ENCODE measurements at places on chromosomes 3 and 15.

DNA sequence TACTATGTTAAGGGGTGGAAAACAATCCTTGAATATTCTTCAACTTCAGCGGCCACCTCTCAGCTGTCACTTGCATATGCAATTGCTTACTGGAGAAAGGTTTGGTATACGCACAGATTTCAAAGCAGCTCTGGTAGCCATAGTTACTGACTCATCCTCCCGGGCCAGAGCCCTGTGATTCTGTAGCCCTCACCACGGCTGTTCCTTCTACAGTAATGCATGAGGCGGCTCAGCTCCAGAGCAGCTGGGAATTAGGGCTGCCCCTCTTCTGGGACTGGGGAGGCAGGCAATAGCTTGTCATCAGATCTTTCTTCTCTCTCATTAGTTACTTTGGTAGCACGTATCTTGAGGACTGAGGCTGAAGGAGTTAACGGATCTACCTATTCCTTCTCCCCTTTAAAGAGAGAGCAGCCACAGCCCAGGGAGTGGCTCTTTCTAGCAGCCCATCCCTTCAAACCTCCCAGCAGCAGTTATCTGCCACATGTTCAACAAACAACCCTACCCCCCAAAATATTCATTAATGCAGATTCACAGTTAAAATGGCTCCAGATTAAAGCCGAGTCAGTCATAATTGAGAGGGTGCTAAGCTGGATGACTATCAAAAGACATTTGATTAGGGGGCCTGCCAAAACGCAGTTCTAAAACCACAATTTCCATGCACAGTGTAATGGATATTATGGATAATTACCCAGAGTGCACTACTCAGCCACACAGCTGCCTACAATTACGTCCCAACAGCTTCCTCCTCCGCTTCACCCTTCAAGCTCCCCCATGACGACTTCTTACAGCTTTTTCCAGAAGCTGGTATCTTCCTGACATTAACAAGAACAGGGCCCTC, 54.7 kb downstream of the ETV5 start:
- no peak for DNase-seq

- DNase-seq, result no peak
Measured at GRCh38 chr3:13282986-13283876, 136.9 kb downstream of the NUP210 start.

- DNase-seq, result no peak
Measured at GRCh38 chr3:158685159-158685558, 12.7 kb upstream of the LXN start.

DNA sequence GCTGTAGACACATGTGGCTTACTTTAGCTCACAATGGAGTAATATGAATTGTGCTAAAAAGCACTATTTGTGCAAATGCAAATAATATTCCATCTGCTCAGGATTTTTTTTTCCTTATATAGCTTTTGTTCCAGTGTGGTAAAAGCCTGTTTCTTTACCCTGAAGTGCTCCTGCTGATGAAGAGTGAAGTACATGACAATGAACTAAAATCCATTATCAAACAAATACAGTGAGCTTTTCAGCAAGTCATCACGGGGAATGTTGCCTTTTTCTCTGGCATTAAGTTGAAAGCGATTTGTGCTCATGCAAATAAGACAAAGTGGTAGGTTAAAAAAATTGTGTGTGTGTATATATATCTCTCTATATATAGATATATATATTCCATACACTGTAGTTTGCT, 28.6 kb upstream of the CCDC39 start:
- no peak for DNase-seq

GRCh38 chr3:37814547-37814946, 47.1 kb upstream of the CTDSPL start:
- peak; percentile 14 for DNase-seq

DNA sequence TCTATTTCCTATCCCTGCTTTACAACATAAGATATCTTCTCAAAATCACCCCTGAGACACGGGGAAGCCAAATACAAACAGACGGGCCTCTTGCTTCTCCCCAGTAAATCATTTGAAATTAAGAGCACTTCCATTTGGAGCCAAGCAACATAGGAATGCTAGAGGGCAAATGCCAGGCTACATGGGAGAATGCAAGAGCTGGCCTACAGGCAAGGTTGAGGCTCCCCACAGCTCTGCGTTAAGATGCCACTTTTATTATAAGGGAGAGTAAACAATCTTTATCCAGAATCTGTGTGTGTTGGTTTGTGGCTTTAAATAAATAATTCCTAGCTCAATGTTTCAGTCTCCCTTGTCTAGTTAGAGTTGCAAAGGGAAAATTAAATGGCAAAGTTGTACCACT, 305.1 kb upstream of the KCNH8 start:
- no peak for DNase-seq

DNA sequence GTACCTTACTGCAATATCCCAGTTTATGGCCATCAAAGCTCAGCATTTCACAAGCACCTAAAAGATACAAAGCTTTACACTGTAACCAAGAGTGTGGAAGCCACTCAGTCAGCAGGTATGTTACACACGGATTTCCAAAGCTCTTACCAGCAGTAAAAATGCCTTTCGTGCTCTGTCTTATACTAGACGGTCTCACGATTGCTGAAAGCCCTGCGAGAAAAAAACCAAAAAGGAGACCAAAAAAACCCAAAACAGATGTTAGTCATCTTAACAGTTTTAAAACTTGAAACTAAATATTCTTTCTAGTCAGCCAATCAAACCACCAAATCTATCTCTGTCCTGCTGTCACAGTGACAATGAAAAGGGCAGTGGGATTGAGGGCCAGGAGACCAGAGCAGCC, 39.0 kb downstream of the TAMM41 start:
- no peak for DNase-seq

- no peak for DNase-seq
Measured at GRCh38 chr3:14174483-14174882, 3.9 kb downstream of the XPC start.

DNA sequence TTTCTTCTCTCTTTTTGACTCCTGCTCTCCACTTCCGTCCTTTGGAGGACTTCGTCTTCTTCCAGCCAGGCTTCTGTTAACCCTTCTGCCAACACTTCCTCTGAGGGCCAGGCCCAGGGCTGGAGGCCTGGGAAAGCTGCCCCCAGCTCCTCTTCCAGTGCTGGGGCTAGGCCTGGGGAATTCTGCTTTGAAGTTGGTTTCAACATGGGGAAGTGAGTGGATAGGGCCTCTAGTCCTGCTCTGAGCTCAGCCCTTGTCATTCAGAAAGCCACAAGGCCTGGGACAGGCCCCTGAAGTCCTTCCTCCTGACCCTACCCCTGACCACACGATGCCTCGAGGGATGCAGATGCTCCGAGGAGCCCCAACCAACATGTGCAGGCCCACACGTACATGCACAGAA, 53.9 kb upstream of the HERC1 start:
- DNase-seq, result no peak

DNA sequence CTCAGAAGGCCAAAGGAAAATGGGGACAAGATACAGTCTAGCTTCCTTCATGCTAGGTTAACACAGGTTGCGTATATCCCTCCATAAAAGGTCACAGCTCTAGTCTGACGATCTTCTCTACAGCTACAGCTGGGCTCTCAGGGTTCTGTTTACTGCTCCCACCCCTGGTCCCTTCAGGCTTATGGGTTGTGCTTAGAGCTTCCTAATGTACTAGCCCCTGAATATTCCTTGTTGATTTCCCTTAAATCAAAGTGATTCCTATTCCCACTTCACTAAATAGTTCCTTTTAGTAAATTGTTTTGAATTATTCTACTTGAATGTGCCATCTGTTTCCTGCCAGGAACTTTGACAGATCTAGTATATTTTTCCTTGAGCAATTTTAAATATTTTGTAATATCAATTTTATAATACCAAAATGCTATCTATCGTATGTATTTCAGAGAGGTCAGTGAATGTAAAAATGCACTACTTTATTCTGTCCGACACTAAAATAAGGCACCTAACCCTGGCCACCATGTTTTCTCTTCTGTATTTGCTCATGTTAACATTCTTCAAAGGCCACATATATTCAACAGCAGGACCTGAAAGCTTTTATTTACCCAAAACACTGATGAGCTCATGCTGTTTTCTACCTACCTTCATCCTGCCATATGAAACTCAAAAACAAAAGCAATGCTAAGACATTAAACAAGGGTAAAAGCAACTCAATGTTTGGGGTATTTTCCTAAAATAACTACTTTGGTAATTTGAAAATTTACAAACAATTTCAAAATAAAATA, 92.8 kb upstream of the TGFBR2 start:
- no peak for DNase-seq

DNA sequence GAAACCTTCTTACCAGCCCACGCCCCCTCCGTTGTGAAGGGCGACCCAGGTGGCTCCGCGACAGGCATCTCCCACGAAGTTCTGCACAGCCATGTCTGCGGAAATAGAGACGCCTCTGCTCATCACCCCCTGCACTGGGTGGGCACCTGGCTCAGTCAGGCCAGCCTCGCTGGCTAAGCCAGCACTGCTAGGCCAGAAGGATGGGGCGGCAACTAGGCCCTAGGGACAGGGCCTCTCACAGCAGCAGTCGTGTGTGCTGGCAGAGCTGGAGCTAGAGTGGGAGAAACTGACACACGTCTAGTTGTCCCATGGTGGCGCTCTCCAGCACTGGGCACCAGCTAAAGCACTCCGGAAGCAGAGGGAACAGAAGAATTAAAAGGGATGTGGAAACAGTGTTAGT, 12.5 kb upstream of the ZXDC start:
- DNase-seq, result no peak

GRCh38 chr15:41125063-41125669, 9.1 kb upstream of the INO80 start:
- DNase-seq, result no peak

GRCh38 chr15:98164986-98165385, 204.5 kb downstream of the ARRDC4 start:
- no peak for DNase-seq

- DNase-seq, result no peak
Measured at GRCh38 chr3:141482245-141482922, 4.4 kb upstream of the RASA2 start.

DNA sequence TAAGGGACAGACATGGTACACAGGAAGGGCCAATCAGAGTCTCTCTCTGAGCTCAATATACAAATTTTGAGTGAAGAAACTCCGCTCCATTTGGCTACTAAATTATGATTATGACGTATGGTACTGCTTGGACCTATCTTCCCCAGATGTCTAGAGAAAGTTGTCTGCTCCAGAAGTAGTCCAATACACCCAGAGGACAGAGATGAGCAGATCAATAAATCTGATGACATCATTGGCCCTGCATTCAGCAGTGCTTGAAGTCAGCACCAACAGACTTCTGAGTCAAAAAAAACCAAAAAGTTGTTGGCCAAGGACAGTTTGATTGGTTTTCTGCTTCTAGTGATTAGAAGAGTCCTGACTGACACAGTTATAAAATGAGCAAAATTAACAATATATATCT, 19.9 kb upstream of the ARHGEF26 start:
- no peak for DNase-seq

- DNase-seq, result no peak
Measured at GRCh38 chr3:72733676-72734075, 114.6 kb downstream of the SHQ1 start.

DNA sequence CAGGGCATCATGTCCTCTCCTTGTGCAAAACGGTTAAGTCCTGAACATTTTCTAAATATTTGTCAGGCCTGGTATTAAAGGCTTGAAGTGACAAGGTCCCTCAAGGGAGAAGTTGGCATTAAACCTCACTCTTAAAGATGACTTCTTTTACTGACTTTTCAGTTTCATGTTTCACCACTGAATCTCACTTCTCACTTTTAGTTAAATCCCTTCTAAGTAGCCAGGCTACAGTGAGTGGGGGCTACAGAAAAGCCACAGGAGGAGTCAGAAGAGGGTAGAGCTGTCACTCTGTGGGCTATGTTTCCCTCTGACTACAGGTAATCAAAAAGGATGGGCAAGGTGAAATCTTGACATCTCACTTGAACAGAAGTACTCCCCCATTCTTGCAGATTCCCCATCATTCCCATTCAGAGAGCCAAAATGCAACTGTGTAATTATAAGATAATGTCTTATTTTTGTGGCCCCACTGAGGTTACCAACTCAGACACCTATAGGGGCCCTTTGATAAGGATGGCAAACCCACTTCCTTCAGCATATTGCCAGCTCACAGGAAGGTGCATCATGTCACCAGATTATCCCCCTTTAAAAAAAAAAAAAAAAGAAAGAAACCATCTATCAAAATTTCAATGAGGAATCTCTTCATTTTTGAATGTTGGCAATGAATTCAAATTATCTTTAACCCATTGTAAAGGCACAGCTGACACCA, 790.1 kb upstream of the CFAP20DC start:
- DNase-seq, result no peak

GRCh38 chr3:127112796-127113570, 79.9 kb upstream of the PRR23E start:
- no peak for DNase-seq

DNA sequence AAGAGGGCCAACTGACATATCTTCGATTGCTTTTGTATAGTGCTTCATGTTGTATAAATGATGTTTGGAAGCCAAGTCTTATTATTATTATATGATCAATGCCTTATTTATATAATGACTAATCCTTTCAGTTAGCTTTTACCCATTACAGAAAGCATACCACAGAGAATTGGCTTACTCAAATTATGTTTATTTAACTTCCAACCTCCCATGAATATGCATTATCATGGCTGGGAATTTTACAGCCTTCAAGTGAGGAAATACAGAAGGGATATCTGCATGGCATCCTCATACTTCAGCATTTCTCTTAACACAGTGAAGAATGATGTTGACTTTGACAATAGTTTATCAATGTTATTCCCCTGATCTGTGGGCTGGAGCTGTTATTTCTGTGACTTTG, 225.9 kb upstream of the GAP43 start:
- DNase-seq, result no peak

GRCh38 chr3:122754929-122755328, 38.7 kb downstream of the HSPBAP1 start:
- DNase-seq, result no peak

GRCh38 chr3:14117468-14118399, 6.9 kb downstream of the CHCHD4 start:
- no peak for DNase-seq

DNA sequence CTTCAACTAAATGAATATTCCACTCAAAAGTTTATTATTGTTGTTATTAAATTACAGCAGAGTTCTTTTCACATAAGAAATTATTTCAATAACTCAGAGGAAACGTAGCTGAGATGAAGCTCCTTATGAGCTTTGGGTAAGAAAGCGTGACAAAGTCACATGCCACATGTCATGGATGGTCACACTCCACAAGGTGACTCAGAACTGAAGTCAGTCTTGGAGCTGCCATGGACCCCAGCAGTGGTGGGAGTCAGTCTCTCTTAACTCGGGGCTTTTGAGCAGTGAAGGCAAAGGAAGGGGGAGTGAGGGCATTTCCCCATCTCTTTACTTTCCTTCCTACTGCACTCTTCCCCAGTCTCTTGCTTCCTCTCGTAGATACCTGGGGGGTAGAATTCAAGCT, 87.5 kb upstream of the FAM3D start:
- DNase-seq, result no peak

- DNase-seq, result no peak
Measured at GRCh38 chr15:40345867-40346578, 4.8 kb upstream of the PHGR1 start.

- no peak for DNase-seq
Measured at GRCh38 chr15:41921639-41922038, 27.8 kb upstream of the SPTBN5 start.
